ENCODE measurements at places on chromosomes 4 and X. TPM values are rescaled to one million over a fixed set of nuclear protein-coding genes. Genes with fewer than 3 reads are reported as not detected.

- no peak for DNase-seq
These were observed 165.3 kb upstream of the DGKK start for GRCh38 chrX:50635817-50636365.

DNA sequence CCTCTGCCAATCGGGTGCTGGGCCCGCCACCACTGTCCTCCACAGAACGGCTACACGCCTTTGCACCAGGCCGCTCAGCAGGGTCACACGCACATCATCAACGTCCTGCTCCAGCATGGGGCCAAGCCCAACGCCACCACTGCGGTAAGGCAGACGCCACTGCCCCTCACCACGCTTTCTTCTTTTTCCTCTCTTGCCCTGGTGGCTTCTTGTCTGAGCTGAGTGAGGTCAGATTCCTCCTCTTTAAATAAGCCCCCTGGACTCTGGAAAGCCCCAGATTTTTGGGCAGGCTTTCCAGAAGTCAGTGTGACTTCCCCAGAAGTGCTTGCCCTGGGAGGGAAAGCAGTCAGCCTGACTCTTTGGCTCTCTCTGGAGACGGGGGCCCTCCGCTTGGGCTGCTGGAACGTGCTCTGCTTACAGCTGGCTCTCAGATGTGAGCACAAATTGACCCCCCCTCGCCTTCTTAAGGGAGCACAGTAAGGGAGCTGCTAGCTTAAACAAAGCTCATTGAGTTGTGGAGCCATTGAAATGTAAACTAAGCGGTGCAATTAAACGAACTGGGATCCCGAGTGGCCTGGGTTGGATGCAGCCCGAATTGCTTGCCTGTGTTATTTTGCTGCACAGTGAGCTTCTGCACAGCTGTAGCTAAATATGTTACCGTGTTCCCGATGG, 243.1 kb downstream of the ANK2 start:
- DNase-seq = peak; percentile 26

DNA sequence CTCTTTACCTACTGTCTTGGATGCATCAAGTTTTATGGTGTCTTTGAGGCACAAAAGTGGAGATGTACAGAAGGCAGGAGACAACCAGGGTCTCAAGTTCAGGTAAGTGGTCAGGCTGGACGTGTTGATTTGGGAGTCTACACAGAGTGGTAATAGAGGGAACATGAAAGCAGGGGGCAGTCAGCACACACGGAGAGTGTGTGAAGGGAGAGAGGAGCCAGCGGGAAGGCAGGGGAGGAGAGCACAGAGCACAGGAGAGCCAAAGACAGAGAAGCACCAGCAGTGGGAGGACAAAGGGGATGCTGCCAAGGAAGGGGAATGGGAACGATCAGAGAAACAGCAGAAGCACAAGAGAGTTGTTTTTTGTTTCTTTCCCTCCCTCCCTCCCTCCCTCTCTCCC, 32.9 kb downstream of the TMEM150C start:
- DNase-seq = no peak

The FGF16 gene
- not detected for total RNA-seq

DNA sequence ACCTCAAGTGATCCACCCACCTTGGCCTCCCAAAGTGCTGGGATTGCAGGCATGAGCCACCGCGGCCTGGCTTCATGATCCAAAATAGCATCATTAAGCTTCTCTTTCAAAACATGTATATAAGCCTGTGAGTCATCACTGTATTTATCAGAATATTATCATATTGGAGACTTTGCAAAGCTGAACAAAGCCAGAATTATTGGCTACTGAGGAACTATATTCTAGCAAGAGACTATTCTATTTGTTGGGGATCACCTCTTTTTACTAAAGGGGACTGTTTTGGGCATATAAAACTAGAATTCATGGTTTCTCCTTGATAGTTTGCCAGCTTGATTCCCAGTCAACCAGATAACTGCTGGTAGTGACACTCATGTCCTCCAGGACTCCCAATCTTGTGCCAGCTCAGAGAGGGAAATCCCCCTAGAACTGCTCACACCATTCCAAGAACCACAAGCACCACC, 40.1 kb downstream of the TET2 start:
- peak; percentile 69 for DNase-seq

The TMSB15A gene
- total RNA-seq = 0.46 TPM

DNA sequence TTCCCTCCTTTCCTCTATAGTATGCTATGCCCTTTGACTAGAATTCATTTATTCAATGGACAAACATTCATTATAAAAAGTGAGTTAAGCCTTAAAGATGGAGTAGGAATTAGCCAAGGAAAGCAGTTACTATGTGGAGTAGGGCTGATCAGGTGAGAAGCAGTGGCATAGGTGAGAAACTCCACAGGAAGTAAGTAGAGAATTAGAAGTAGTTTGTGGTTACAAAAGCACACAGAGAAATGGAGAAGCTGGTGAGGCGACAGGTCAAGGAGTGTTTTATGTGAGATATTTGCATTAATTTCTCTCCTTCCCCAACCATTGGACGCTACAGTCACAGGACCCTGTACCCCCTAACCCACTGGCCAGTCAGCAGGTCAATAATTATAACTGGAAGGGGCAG, 30.6 kb downstream of the SETD7 start:
- no peak for DNase-seq

DNA sequence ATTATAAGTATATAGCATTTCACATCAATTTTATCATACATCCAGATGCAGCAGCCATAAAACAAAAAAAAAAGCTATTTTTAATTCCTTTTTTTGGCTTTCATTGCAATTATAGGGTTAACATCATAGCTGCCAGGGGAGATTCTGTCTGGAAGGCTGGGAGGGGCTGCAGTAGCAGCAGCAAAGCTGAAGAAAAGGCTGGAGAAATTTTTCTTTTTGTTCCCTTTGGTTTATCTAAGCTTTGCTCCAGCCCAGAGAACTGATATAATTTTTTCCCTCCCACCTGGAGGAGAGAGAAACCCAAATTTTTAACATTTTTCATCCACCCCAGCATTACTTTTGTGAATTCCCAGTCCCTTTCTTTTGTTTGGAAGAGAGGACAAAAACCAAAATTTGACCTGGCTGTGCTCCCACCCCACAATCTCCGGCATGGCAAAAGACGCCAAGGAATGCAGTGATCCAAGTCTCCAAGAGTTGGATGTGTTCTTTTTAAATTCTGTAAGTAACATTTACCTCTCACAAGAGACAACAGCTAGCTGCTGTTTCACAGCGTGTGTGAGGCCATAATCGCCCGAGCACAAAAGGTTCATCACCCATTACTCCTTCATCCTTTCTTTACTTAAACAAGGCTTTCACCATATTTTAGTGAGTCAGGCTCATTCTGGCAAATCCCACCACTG, 25.1 kb upstream of the FAM156A start:
- peak; percentile 39 for DNase-seq

The ATP5ME gene
- total RNA-seq = 255 TPM

The IQSEC2 gene
- 9.2 TPM for total RNA-seq

The GAGE12H gene
- total RNA-seq = not detected

DNA sequence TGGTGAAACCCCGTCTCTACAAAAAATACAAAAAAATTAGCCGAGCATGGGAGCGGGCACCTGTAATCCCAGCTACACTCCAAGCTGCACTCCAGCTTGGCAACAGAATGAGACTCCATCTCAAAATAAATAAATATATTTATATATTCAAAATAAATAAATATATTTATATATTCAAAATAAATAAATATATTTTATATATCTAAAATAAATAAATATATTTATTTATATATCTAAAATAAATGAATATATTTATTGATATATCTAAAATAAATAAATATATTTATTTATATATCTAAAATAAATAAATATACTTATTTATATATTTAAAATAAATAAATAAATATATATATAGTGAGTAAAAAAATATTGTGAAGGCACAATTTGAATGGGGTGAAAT, 63.4 kb upstream of the EXOC1L start:
- no peak for DNase-seq

The EGFL6 gene
- total RNA-seq = not detected

The SPANXC gene
- not detected for total RNA-seq

- peak; percentile 50 for DNase-seq
These were observed 82.5 kb downstream of the ARHGAP10 start for GRCh38 chr4:147814376-147814775.

- no peak for DNase-seq
These were observed 6.9 kb downstream of the XAGE1B start for GRCh38 chrX:52509916-52510315.

The SPIN3 gene
- 11.6 TPM for total RNA-seq

The TCEAL5 gene
- total RNA-seq = 0.36 TPM

The GYPE gene
- not detected for total RNA-seq

GRCh38 chrX:22249371-22249770, 23.3 kb upstream of the CBLL2 start:
- DNase-seq = no peak

DNA sequence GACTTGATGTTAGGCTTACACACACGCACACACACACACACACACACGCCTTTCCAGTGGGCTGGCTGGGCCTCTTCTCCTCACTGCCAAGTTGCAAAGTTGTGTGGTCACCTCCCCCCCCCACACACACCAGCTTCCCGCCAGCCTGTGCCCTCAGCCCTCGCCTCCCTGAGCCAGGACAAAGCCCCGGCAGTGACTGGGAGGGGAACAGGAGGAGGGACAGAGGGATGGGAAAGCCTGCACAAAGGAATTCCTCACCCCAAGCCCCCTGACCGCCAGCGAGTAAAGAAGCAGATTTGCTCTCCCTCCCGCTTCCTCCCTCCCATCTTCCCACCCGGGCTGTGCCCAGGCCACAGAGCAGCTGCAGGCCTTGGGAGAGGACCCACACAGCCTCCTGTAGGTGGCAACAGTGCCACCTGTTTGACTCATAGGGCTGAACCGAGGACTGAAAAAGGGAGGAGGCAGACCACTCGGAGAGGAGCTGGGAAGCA, at the start of gene GDPD2:
Gene GDPD2 (plus strand): TSS at position 464 of the 491 bp plus-strand sequence. CDS start 1,671 bp downstream, outside the sequence.
- DNase-seq = peak; percentile 38

The FGFR3 gene
- 3.9 TPM for total RNA-seq

DNA sequence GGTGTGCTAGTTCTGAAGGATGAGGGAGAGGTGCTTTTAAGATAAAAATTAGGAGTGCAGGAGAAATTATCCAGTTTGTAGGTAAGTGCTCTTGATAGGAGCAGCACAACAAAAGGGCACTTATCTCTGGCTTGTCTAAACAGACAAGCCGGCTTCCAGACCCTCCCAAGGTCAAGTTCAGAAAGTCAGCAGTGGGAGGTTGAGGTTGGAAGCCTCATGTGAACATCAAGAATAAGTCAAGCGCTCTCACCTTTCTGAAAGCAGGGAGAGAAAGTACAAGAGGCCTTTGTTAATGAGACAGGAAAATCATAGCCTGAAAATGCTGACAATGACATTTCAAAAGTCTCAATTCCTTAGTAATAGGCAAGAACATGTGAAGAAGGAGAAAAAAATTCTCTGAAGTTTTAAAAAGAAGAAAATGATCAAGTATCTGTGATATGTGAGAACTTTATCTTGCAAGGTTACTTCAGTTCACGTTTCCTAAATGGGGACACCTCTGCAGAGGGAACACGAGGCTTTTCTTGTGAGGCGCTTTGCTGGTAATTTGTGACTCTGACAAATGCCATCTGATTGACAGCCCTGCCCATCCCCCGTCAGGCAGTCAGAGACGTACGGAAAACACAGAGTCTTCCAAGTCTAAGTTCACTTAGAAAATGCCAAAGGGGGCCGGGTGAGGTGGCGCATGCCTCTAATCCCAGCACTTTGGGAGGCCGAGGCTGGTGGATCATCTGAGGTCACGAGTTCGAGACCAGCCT, 62.2 kb downstream of the TIGD2 start:
- DNase-seq = no peak

DNA sequence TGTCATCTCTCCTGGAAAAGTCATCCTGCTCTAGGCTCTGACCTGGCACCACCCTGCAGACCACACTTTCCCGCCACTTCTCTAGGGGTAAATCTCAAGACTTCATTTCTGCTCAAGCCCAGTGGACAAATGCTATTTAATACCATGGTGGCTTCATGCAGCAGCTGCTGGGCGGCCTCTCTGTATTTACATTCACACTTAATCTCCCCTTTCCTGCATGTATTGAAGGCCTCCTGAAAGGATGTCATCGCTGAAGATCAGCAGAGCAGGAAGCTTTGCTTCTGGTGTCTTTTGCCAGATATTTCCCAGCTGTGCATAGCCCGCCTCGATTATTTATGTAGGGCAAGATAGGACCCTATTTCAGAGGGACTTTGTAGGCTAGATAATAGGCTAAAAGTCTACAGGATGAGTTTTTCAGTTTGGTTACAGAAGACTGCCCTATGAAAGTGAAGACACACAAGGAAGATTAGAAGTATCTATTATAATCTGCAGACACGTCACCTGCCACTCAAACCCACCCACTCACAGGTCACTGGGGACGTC, 17.2 kb downstream of the PROM1 start:
- no peak for DNase-seq

The VGLL1 gene
- 1.3 TPM for total RNA-seq

- no peak for DNase-seq
These were observed 1555.5 kb upstream of the IGFBP7 start for GRCh38 chr4:58665649-58666048.

Data from astrocyte (in vitro differentiated cells and primary cell).